ENCODE measurements at places on chromosomes 3 and 15.

GRCh38 chr3:119206611-119207511 is 33.5 kb downstream of the UPK1B start:
- no peak overlapping the region for H3K27ac ChIP-seq
- H3K4me1 ChIP-seq = no peaks in the 10 kb centered on the region
- no peaks in the 10 kb centered on the region for H3K27me3 ChIP-seq
- H3K4me3 ChIP-seq = no peak overlapping the region
- no peak for DNase-seq

GRCh38 chr3:67686069-67686468 is 31.7 kb upstream of the SUCLG2 start:
- H3K27me3 ChIP-seq = no peaks in the 10 kb centered on the region
- no peaks in the 10 kb centered on the region for H3K36me3 ChIP-seq
- H3K4me1 ChIP-seq = peaks cover 47% of the 10 kb centered on the region
- peak; percentile 19 for DNase-seq

DNA sequence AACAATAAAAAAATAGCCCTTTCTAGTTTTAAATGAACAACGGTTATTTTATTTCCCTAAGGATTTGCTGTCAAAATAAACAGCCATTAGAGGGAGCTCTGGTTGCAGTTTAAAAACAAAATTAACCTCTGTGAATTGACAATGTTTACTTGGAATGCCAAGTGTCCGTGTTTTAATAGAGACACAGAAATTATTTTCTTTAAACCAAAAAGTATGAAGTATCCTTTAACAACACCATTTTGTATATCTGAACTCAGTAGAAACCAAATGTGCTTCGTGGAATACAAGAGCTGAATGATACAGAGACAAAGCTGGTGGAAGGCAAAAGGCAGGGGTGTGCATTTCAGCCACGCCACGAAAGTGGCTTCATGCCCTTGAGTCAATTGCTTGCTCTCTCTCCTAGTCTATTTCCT is 74.4 kb downstream of the MOBP start:
- H3K27me3 ChIP-seq = peaks cover 6% of the 10 kb centered on the region
- H3K4me3 ChIP-seq = no peak overlapping the region
- H3K27ac ChIP-seq = no peak overlapping the region
- no peak for DNase-seq

GRCh38 chr3:188397766-188398705 is 244.1 kb downstream of the LPP start:
- DNase-seq = no peak
- peaks cover 68% of the 10 kb centered on the region for H3K4me1 ChIP-seq
- peak overlapping the region; percentile 98 for H3K27ac ChIP-seq
- peak overlapping the region; percentile 86 for H3K4me3 ChIP-seq
- no peaks in the 10 kb centered on the region for H3K27me3 ChIP-seq

DNA sequence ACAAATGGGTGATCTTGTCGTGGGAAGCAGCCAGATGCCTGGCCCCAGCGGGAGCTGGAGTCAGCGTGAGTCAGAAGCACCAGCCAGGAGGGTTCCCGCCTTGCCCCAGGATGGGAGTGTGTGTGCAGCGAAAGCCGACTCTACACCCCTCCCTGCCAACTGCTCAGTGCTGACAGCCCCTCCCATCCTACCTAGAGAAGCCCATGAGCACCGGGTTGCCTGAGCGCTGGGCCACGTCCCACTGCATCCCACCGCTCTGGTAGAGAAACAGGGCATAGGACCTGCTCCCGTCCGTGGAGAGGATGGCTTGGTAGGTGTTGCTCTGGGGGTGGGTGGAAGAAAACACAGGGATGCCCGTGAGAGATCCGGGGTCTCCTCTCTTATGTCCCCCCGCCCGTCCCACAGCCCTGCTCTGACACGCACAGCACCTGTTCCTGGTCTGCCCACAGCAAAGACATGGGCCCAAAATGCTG is 42.9 kb downstream of the MUC4 start:
- no peaks in the 10 kb centered on the region for H3K36me3 ChIP-seq
- H3K27ac ChIP-seq = no peak overlapping the region
- peaks cover 19% of the 10 kb centered on the region for H3K27me3 ChIP-seq
- H3K4me1 ChIP-seq = no peaks in the 10 kb centered on the region
- no peak overlapping the region for H3K4me3 ChIP-seq

DNA sequence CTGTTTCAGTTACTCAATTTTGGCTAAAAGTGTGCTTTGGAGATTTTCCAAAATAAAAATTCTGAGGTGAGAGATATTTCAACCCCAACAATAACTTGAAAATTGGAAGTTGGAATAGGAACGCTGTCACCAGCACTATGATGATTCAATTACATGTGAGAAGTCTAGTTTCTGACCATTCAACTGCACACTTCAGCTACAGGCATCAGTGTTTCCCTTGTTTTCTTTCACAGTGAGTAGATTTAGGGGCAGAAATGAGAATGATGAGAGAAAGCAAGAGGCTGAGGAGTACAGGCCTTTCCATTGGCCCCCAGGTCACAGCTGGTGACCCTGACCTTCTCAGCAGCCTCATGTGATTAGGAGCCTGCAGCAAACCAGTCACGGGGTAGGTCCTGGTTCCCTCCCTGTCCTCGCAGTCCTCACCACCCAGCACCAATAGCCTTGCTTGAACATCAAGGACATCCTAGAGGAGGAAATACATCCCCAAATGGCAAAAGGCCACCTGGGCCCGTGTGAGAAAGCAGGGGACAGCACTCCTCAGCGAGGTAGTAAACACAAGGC is 10.0 kb upstream of the FILIP1L start:
- no peaks in the 10 kb centered on the region for H3K36me3 ChIP-seq
- no peaks in the 10 kb centered on the region for H3K27me3 ChIP-seq
- H3K4me1 ChIP-seq = no peaks in the 10 kb centered on the region
- no peak overlapping the region for H3K27ac ChIP-seq
- DNase-seq = no peak
- H3K4me3 ChIP-seq = no peak overlapping the region

DNA sequence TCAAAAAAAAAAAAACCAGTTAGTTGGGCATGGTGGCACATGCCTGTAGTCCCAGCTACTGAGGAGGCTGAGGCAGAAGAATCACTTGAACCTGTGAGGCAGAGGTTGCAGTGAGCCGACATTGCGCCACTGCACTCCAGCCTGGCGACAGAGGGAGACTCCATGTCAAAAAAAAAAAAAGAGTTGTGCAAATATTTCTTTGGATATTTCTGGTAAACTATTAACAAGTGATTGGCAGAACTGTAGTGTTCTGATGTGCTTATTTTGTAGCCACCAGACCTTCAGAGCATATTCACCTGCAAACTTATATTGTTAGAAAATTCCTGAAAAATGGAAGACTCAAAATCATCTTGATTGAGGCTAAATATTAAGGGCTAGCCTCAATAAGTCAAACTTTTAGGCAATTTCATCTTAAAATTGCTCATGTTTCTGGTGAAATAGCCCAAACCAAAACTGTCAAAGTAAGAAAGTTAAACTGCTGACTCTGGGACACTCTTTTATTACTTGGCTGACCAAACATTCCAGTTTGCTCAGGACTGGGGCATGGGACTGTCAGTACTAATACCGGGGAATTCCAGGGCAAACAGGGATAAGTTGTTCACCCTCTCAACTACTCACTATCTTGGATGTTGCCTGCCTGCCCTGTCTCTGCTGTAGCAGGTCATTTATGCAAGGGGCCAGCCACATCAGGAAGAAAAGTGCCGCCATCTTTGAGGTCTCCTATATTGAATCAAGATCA is 37.0 kb downstream of the ABHD2 start:
- DNase-seq = no peak
- no peaks in the 10 kb centered on the region for H3K27me3 ChIP-seq
- no peak overlapping the region for H3K4me3 ChIP-seq
- H3K4me1 ChIP-seq = no peaks in the 10 kb centered on the region
- no peak overlapping the region for H3K27ac ChIP-seq

GRCh38 chr15:89131731-89132130 is 43.5 kb downstream of the ABHD2 start:
- no peak overlapping the region for H3K27ac ChIP-seq
- H3K36me3 ChIP-seq = peaks cover 12% of the 10 kb centered on the region
- H3K27me3 ChIP-seq = no peaks in the 10 kb centered on the region
- H3K4me1 ChIP-seq = peaks cover 10% of the 10 kb centered on the region
- H3K4me3 ChIP-seq = no peak overlapping the region

DNA sequence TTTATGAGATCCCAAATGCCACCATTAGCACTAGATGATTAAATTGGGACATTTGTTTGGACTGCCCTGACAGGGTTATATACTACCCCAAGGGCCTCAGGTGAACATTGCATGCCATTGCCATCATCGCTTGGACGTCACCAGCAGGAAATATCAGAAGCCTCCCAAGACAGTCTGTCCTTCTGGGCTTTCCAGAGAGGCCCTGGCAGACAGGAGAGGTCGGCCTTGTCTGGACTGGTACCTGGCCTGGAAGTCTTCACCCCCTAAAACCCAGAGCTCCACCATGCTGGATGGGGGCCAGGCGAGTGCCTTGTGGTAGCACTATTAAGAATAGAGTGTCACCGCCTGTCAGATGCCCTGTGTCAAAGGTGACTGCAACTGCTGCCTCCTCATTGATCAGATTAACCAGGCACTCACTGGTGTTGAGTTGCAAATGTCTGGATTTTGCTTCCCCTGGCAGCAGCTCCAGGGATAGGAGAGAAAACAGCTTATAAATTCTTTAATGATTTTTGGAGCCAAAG is 324.1 kb upstream of the RASGRP1 start:
- H3K36me3 ChIP-seq = no peaks in the 10 kb centered on the region
- H3K4me3 ChIP-seq = no peak overlapping the region
- no peaks in the 10 kb centered on the region for H3K4me1 ChIP-seq
- peaks cover 7% of the 10 kb centered on the region for H3K27me3 ChIP-seq
- DNase-seq = no peak

DNA sequence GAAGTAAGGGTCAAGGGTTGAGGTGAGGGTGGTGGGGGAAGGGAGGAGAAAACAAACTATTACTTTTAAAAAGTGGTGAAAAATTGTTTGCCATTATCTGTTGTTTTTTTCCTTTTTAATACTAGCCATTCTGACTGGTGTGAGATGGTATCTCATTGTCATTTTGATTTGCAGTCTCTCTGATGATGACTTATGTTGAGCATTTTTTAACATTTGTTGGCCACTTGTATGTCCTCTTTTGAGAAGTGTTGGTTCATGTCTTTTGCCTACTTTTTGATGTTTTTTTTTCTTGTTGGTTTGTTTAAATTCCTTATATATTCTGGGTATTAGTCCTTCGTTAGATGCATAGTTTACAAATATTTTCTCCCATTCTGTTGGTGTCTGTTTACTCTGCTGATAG is 185.9 kb upstream of the ANKRD28 start:
- peaks cover 15% of the 10 kb centered on the region for H3K36me3 ChIP-seq
- H3K4me3 ChIP-seq = no peak overlapping the region
- DNase-seq = no peak
- no peaks in the 10 kb centered on the region for H3K4me1 ChIP-seq
- H3K27me3 ChIP-seq = no peaks in the 10 kb centered on the region

DNA sequence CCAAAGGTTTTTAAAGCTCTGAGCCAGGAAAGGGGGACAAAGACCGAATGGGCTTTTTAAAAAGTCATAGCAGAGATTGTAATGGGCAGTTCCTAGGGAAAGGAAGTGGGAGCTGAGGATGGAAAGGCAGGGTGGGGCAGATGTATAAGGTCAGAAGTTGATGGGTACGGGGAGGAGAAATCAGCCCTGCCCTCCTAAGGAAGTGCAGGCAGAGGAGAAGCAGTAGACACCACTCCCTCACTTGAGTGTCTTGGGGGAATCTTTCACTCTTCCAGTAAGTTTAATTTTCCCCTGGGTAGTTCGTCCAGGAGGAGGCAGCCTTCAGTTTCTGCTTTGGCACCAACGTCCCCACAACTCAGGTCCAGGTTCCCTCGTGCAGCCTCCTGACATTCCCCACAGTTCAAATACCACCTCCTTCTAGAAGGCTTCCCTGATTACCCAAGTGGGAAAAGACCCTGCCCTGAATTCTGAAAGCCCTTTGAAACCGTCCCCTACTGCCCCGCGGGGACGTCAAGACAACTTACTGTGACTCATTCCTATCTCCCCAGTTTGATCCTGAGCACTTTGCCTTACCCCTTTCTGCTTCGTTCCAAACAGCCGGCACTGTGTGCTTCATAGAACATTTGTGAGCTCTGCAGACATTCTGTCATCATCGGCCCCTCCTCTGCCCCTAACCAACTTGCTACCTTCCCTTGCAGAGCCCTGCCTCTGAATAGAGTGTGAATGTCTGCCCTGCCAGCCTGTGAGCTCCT is 14.3 kb upstream of the SRP14 start:
- no peak for DNase-seq
- peaks cover 1% of the 10 kb centered on the region for H3K36me3 ChIP-seq
- peak overlapping the region; percentile 64 for H3K27ac ChIP-seq
- peaks cover 72% of the 10 kb centered on the region for H3K4me1 ChIP-seq
- H3K27me3 ChIP-seq = no peaks in the 10 kb centered on the region

DNA sequence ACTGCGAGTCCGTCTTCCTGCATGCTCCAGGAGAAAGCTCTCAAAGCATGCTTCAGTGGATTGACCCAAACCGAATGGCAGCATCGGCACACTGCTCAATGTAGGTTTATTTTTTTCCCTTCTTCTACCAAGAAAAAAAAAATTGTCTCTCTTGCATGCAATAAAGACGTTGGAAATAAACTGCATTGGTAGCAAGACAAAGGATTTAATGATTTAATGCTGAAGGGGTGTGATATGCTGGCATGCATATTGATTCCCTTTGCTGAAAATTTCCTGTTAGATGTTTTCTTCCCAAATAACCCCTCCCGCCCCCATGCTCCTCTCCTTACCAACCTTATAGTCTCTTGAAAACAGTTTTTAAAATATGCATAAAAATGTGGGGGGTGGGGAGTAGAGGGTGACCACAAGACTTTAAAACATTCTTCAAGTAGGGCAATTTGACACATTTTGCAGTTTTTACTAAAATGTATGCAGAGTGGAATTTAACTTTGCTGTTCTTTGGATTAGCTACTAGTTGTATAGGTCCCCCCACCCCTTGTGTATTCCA is 799 bp downstream of the RARB start:
- no peak for DNase-seq
- peaks cover 6% of the 10 kb centered on the region for H3K4me1 ChIP-seq
- no peak overlapping the region for H3K27ac ChIP-seq
- no peaks in the 10 kb centered on the region for H3K36me3 ChIP-seq

DNA sequence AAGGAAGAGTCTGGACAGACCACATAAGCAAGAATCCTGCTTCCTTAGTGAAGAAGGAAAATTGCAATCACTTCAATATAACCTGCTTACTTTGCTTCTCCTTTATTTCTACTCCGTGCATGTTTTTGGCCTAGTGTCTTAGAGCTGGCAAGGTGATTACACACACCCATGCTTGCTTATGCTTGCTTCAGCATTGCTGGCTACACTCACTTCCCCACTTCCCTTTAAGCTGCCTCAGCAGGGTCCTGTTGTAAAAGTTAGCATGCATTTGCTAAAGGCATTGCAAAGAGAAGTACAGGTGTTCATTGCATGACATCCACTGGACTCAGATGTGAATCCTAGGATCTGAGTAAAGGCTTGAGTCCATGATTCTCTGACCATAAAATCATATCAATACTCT is 47.5 kb upstream of the STT3B start:
- no peaks in the 10 kb centered on the region for H3K27me3 ChIP-seq
- no peak for DNase-seq
- H3K36me3 ChIP-seq = peaks cover 8% of the 10 kb centered on the region
- no peak overlapping the region for H3K4me3 ChIP-seq
